ENCODE measurements at places on chromosomes 4 and X.

GRCh38 chrX:150212672-150213480 is 150.2 kb upstream of the MAMLD1 start:
- DNase-seq = no peak

DNA sequence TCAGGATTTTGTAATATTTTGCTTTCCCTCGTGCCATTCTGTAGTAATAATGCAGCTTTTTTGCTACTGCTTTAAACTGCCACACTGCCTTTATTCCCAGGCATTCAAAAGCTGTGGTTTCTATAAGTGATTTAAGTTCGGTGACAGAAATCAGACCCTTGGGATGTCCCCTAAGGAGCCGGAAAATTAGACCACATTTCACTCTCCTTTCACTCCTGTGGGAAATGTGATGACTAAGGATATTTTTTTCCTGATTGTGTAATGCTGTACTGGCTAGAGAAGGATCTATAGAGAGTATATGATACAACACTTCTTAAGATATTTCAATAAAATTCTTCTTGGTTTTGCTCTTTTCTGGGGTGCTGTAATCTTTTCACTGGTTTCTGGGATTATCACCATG is 24.4 kb downstream of the UGT2A3 start:
- no peak for DNase-seq

- DNase-seq = no peak
Measured at GRCh38 chr4:158850800-158851644, 82.2 kb downstream of the FNIP2 start.

DNA sequence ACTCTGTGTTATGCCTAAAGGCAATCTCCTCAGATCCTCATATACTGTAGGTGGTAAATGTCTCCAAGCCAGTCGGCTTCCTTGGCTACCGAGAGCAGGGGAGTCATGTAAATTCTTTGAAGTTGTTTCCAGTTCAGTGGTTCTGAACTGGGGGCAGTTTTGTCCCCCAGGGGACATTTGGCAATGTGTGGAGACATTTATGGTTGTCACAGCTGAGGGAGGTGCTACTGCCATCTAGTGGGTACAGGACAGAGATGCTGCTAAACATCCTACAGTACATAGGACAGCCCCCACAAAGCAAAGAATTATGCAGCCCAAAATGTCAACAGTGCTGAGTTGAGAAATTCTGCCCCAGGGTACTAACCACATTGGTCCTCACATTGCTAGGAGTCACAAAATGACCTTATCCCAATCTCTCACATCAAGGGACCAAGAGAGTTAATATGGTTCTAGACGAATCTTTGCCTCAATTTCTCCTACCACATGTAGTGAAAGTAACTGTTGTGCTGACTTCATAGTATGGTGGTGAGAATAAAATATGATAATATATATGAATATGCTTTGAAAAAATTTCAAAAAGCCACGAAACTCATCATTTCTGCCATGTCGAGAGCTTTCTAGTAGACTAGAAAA is 104.4 kb upstream of the ARHGAP24 start:
- no peak for DNase-seq

DNA sequence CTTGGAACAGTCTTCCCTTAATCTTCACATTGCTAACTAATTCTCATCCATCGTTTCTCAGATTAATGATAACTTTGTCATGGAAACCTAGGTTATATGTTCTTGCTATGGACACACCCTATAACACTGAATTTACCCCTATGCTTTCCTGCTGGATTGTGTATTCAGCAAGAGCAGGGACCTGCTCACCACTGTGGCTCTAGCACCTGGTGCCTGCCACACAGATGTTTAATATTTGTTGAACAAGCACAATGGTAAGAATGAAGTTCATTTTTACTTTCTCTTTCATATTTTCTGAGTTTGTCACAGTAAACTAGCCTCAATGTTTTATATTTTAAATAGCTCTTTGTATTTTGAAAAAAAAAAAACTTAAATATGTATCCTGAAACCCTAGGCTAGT is 734.0 kb upstream of the DIAPH2 start:
- no peak for DNase-seq

GRCh38 chr4:146029939-146030710 is 91.5 kb upstream of the ZNF827 start:
- DNase-seq = no peak

- peak; percentile 53 for DNase-seq
Measured at GRCh38 chrX:150486011-150486410, 82.4 kb upstream of the MTM1 start.

- DNase-seq = no peak
Measured at GRCh38 chr4:78735697-78736096, 40.5 kb upstream of the BMP2K start.

- no peak for DNase-seq
Measured at GRCh38 chr4:5927747-5928146, 34.9 kb upstream of the CRMP1 start.

- no peak for DNase-seq
Measured at GRCh38 chrX:41236629-41237028, 97.3 kb upstream of the DDX3X start.

- DNase-seq = peak; percentile 28
Measured at GRCh38 chrX:80876877-80877276, 67.2 kb upstream of the BRWD3 start.

DNA sequence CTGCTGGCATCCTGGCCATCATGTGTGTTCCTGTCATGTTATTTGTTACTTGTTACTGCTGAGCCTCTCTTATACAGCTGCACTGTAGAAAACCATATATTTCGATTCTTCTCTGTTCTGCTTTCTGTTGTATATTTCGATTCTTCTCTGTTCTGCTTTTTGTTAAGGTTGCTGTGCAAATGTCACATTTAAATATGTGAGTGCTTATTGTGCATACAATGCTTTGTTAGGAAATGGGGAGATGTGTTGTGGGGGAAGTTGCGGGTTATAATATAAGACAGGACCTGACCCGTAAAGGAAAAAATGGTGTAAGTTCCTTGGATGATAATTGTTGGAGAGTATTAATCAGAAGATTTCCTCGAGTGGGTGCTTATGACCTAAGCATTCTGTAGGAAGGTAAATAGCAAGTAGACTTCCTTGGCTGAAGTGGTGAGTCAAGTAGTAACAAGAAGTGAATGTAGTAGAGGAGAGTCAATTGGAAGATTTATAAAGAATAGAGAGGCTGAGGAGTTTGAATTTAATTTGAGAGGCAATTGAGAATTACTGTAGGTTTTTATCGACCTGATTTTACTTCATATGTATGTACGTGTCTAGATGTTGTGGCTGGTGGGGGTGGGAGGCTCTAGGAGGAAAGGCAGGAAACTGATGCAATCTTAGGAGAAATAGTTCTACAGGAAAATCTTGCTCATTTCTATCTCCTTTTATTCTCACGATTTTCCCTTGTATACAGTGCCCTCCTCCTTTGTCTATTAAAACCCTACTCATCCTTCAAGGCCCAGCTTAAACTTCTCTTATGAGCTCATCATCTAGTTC is 8.5 kb downstream of the OGT start:
- no peak for DNase-seq
